Activated naive CD8-positive, alpha-beta T cell treated with anti-CD3 and anti-CD28 coated beads for 36 hours (primary cell): ENCODE measurements at places on chromosomes 5 and 9. TPM values are rescaled to one million over a fixed set of nuclear protein-coding genes. Genes with fewer than 3 reads are reported as not detected.

GRCh38 chr5:143893638-143894037 is 81.7 kb downstream of the HMHB1 start:
- DNase-seq, result no peak

- DNase-seq, result no peak
Observed at GRCh38 chr5:58048954-58049353, 410.9 kb downstream of the PLK2 start.

- DNase-seq, result no peak
Observed at GRCh38 chr5:124747791-124748686, 1.6 kb upstream of the ZNF608 start.

DEPDC1B gene
- total RNA-seq, result 25.5 TPM

TBC1D2 gene
- 2.2 TPM for total RNA-seq

PLCXD3 gene
- not detected for total RNA-seq

- DNase-seq, result no peak
Observed at GRCh38 chr9:110257956-110258355, 1.6 kb upstream of the TXN start.

- DNase-seq, result no peak
Observed at GRCh38 chr5:88954511-88954910, 71.5 kb upstream of the MEF2C start.

- no peak for DNase-seq
Observed at GRCh38 chr5:102583276-102584124, 84.7 kb upstream of the SLCO6A1 start.

DNA sequence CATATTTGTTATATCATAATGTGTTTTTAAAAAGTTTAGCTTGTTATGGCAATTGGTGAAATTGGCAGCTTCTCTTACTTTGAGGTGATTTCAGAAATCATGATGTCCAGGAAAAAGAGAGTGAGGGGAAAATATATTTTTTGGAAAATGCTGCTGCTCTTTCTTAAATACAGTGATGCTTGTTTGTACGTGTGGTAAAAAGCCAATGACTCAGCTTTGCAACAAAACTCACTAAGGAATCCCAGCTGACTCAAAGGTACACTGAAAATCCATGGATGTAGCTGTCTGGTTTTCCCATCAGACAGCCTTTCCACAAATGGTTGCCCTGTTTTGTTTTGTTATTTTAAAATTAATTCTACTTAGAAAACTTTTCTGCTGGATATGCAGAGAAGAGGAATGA is 306.4 kb upstream of the PAPPA start:
- no peak for DNase-seq

DNA sequence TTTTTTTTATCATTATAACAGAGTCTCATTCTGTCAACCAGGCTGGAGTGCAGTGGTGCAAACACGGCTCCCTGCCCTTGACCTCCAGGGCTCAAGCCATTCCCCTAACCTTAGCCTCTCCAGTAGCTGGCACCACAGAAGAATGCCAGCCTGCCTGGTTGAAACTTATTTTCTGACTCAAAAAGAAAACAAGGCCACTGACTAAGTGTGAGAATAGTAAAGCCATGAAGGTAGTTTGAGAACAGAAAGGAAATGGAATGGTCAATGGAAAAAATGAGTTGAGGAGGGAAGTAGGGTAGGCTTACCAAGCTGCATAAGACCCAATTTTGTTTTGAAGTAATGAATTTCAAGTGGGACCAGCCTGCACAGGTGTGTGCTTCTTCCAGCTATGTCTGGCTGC is 82.8 kb upstream of the RORB start:
- no peak for DNase-seq

CAST gene
- 123 TPM for total RNA-seq

GRCh38 chr5:151081431-151082281 is 822 bp upstream of the TNIP1 start:
- DNase-seq, result no peak

- no peak for DNase-seq
Observed at GRCh38 chr5:157273131-157273556, 7.2 kb downstream of the CYFIP2 start.

GRCh38 chr9:133635098-133635497 is 1.1 kb upstream of the DBH start:
- no peak for DNase-seq

FAM81B gene
- not detected for total RNA-seq

- no peak for DNase-seq
Observed at GRCh38 chr5:104937598-104937997, 1375.0 kb upstream of the NUDT12 start.

DNA sequence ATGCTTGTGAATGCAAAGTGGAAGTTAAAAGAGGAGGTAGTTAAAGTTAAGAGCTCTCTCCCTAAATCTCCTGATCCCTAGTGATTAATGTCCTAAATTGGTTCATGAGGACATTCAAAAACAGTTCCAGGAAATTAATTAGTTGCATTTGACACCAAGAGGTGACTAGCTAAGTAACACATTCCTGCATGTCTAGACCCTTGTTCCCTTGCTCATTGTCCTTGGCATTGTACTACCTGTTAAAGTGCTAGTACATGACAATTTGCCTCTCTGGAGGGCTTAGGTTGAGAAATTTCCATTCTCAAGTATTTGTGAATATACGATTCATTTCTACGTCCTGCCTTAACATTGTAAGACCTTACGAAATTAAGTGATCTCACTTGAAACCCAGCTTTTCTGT is 278.6 kb upstream of the CDH10 start:
- DNase-seq, result no peak

DNA sequence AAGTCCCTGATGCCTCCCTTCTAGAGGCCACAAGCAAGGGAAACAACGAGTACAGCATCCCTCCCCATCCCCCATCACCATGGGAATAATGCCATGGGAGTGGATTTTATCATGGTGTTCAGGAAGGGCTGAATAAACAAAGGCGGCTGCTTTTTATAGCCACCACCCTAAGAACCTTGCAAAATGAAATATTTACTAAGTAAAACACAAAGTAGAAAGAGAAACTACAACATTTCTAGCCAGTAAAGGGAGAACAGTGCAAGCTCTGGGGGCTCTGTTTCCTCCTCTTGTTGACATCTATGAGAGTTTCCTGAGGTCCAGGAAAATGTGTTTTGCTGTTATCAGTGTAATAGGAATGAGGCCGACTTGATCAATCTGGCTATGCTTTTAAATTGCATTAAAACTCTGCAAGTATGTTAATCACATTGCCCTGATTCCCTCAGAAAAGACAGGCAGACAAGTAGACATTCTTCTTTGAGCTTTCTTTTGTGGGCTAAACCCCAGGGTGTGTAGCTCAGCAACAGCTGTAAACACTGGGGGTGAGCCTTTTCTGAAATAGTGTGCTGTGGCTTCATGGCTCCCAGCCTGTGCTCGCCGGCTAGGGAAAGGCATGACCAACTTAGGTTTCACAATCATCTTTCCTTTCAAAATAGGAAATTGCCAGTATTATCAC is 31.1 kb downstream of the SV2C start:
- no peak for DNase-seq

DNA sequence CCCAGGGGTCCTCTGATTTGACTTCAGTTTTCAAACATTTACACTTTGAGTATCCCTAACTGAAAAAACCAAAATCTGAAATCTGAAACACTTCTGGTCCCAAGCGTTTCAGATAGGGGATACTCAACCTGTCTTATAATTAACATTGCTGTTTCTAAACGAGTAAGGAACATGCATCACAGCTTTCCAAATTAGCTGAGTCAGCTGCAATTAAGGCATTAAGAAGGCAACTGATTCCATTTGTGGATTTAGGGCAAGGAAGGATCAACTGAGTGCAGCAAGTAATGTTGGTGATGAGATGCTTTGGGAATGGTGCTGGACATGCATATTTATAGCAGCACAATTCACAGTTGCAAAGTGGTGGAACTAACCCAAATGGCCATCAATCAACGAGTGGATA is 168.6 kb downstream of the ACER2 start:
- no peak for DNase-seq

- no peak for DNase-seq
Observed at GRCh38 chr5:83095163-83095956, 18.0 kb downstream of the XRCC4 start.

DNA sequence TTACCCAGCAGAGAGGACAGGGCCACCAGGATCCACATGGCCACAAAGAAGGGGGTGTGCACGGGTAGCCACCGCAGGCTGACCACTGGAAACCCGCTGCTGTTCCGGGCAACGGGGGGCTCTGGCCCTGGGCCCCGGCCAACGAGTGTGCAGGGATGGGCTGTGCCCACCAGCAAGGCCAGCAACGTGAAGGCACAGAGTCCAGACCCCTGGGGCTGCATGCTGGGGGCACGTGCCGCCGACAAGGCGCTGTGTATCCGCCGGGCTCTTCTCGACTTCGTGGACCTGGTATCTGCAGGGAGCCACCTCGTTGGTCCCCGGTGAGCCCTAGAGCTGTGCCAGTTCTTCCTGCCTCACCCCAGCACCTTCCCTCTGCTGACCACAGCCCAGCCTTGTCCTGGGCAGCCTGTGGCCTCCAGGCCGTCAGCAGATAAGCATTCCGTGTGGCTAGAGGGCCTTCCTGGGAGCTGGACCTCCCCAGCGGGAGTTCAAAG is 42.2 kb upstream of the CEP72 start:
- DNase-seq, result no peak

- DNase-seq, result no peak
Observed at GRCh38 chr5:72572236-72572765, 65.1 kb upstream of the ZNF366 start.

EPB41L4A gene
- total RNA-seq, result 0.06 TPM

GRCh38 chr5:151139015-151139414 is 18.6 kb downstream of the ANXA6 start:
- no peak for DNase-seq

GRCh38 chr9:94868464-94868863 is 142.0 kb downstream of the AOPEP start:
- DNase-seq, result no peak

GRCh38 chr9:113589890-113590289 is 126.4 kb downstream of the RGS3 start:
- no peak for DNase-seq

DNA sequence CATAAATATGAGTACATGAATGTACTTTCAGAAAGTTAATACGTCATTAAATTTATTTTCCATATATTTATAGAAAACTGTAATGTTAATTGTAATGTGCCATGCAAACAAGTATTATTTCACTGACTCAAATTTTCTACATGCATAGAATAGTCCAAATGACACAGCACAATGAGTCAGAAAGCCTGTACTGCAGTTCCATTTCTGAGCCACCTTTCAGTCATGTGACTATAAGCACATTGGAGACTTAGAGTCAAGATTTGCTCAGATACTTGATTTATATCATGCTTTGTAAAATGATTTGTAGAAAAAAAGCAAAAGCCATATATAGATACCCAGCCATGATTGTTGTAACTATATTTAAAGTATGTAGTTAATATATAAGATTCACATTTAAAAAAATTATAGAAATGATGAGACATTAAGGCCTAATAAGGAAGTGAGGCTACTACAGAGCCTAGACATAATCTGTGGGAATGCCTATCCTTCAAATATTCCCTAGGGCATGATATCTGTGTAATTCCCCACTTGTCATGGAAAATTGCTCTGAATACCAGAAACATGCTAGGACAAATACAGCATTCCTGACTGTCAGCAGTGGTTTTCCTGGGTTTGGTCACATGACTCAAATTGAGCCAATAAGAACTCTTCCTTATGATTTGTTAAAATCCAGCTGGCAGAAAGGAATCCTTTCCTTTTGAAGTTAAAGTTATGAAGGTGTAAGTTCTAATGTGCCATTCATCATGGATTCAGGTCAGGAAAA is 50.0 kb downstream of the PTPRD start:
- DNase-seq, result no peak

DNA sequence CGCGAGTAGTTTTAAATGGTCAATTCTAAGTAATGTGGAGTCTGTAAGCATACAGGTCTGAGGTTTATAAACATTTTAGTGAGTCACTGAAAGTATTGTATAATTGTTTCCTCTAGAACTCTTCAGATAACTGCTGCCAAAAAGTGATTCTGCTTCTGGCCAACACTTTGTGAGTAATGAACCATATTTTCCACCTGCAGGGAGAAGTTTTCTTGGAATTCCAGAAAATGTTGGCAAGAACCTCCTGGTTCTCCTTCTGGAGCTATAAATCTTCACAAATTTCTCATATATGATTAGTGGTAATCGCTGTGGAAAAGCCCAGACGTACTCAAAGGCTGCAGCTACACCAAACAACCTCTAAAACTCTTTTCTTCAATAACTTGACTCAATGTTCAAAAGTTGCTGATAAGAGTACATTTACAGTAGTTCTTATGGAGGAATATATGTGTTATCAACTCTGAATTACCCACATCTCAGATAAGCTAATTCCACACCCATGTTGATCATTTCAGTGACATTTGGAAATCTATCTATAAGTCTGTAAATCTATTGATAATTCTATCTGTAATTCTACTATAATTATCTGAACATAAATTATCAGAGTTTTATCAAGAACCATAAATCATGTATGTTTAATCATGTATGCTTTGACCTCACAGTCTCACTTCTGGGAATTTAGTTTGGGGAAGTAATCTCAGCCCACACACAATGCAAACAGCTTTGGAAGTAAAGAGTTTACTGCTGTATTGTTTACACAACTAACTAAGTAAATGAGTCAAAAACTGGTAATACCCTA is 74.1 kb downstream of the FNBP1 start:
- no peak for DNase-seq

- no peak for DNase-seq
Observed at GRCh38 chr5:78661691-78662090, 13.1 kb upstream of the LHFPL2 start.

- DNase-seq, result no peak
Observed at GRCh38 chr5:145787001-145787400, 48.1 kb downstream of the PRELID2 start.

DNA sequence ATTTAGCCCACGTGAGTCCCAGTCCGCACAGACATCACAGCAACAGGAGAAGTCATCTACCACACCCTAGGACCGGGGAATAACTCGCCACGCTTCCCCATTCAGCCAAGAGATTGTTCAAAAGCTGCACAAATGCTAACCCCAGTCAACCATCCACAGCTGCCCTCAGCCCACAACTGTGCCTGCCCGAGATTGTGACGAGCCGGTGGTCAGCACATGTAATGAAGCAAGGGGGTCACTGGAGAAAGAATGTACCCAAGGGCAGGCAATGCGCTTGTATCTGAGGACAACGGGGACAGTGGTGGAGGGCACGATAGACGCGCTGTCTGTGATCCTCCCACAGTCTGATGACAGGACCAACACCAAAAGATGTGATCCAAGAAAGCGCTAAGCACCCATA is 67.8 kb downstream of the COL23A1 start:
- no peak for DNase-seq

RAD50 gene
- total RNA-seq, result 49.1 TPM

- DNase-seq, result no peak
Observed at GRCh38 chr9:35397923-35398322, 92.0 kb upstream of the RUSC2 start.

DNA sequence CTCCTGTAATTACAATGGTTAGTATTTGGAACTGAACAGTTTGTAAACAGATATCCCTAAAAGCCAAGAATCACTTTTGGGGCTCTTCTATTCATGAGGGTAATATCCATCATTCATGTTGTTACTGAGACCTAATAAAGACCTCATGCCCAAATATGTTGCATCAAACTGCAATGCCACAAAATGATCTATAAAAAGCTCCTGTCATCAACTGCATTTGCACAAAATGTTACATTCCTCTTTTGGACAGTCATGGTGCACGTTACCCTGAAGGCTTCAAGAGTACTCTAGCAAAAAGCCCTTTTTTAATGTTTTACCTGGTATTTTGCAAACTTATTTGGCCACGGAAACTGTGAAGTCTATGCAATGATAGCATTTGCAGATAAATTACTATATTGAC is 14.2 kb upstream of the EQTN start:
- DNase-seq, result no peak

GRCh38 chr5:158974775-158975174 is 124.9 kb downstream of the EBF1 start:
- DNase-seq, result no peak
